Muscle of leg (tissue), 16 donors: ENCODE measurements at places on chromosomes 7 and 10. TPM values are rescaled to one million over a fixed set of nuclear protein-coding genes. Genes with fewer than 3 reads are reported as not detected.

The ZNF92 gene
- total RNA-seq: 8.7 TPM

- peak; percentile 87 for DNase-seq
These were observed 9.5 kb upstream of the ASB4 start for GRCh38 chr7:95476072-95476847.

The TMEM270 gene
- total RNA-seq: not detected

DNA sequence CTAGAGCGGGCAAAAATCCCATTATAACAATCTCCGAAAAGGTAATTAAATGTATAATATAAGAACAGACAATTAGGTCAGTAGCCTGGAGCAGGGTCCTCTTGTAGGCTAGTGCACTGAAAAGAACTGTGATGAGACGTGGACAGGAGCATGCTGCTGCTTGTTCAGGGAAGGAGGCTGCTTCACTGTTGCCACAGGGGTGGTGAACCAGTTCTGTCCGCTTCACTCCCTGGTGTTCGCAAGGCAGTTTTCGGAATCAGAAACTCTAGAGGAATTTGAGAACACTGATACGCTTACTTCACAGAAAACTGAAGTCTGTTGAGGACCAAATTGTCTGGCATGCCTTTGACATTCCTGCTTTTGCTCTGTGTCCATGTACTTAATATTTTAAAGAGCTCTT, 17.4 kb downstream of the ZNRF2 start:
- DNase-seq: no peak

DNA sequence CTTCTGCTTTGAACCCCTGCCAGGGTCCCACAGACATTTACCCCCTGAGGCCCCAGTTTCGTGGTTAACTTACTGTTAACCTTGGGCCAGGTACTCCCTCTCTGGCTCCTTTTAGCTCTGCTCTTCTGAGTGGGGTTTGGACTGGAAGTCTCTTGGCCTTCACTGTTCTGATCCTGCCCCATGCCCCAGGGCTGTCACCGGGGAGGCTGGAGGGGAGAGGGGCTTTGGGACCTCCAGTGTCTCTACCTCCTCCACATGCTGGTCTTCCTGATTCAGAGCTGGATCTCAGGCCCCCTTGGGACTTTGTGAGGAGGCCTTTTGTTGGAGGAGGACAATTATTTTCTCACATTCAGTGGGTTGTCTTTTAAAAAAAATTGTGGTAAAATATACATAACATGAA, 12.7 kb upstream of the PALD1 start:
- DNase-seq: no peak

The STAMBPL1 gene
- total RNA-seq: 10.3 TPM
